NCI-H2029 treated with DMSO at 0.1 percent for 48 hours (cell line): ENCODE measurements at places on chromosomes 7 and 10.

DNA sequence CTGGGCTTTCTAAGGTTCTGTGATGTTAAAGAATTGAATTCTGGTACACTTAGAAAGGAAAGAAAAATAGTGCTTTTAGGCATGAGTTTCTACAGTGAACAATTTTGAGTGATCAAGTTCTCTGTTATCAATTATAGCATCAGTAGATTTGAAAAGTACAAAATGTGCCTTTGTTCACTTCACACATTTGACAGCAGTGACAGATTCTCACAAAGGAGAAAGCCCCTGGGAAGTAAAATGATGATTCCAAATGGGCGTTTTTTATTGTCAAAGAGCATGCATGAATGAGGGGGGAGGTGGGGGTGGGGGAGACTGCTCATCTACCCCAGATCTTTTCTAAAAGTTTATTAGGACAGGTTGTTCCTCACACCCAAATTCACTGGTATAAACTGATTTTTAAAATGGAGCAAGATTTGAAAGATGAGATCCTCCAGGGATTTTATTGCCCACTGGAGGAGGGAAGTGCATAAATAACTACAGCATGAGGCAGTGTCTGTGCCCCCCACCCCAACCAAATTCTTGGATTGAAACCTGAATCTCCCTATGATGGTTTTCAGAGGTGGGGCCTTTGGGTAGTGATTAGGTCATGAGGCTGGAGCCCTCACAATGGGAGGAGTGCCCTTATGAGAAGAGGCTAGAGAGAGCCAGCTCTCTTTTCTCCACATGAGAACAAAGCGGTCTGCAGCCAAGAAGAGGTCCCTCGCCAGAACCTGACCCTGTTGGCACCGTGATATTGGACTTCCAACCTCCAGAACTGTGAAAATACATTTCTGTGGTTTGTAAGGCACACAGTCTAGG is 79.5 kb downstream of the AOAH start:
- DNase-seq = no peak

GRCh38 chr10:122338609-122339441 is 35.7 kb upstream of the PLEKHA1 start:
- no peak for DNase-seq

- no peak for DNase-seq
These were observed 40.0 kb upstream of the PAPSS2 start for GRCh38 chr10:87619705-87620104.

- no peak for DNase-seq
These were observed 137.3 kb downstream of the TCF7L2 start for GRCh38 chr10:113087165-113088029.

DNA sequence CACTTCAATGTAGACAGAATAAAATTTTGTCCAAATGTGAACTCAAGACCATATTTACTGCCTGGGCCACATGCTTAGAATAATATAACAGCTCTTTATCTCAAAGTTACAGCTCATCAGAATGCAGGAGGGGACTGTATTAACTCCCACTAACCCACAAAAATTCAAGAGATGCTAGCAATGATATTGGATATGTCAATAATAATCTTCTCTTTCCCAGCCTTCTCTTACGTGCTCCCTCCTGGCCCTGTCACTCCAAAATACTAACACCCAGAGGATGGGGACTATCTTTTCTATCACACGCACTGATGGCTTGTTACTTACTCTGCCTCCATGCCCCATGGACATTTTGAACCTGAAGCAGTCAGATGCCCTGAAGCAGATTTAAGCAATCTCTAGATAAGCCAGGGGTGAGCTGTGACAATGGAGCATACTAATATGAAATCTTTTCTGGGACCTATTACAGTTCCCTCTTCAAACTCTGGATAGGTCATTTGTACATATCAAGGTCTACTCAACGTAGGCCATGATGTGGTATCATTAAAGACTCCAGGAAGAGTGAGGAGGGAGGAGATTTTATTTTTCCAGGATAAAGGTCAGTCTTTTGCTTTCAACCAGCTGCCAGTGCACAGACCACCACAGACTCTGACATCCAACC is 803.0 kb downstream of the GRM8 start:
- no peak for DNase-seq

- DNase-seq = no peak
These were observed 34.9 kb downstream of the FAM171A1 start for GRCh38 chr10:15336211-15336610.

GRCh38 chr7:952548-953441 is 1.7 kb downstream of the ADAP1 start:
- no peak for DNase-seq

GRCh38 chr7:114941692-114942091 is 19.8 kb downstream of the MDFIC start:
- DNase-seq = no peak

DNA sequence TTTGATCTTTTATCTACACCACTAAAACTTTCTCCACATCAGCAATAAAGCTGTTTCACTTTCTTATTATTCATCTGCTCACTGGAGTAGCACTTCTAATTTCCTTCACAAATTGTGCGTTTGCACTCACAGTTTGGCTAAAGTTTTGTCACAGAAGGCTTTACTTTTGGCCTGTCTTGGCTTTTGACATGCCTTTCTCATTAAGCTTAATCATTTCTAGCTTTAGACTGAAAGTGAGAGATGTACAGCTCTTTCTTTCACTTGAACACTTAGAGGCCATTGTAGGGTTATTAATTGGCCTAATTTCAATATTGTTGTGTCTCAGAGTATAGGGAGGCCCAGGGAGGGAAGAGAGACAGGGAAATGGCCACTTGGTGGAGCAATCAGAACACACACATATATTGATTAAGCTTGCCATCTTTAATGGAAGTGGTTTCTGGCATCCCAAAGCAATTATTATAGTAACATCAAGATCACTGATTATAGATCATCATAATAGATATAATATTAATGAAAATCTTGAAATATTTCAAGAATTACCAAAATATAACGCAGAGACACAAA is 512.5 kb downstream of the ETV1 start:
- DNase-seq = no peak

DNA sequence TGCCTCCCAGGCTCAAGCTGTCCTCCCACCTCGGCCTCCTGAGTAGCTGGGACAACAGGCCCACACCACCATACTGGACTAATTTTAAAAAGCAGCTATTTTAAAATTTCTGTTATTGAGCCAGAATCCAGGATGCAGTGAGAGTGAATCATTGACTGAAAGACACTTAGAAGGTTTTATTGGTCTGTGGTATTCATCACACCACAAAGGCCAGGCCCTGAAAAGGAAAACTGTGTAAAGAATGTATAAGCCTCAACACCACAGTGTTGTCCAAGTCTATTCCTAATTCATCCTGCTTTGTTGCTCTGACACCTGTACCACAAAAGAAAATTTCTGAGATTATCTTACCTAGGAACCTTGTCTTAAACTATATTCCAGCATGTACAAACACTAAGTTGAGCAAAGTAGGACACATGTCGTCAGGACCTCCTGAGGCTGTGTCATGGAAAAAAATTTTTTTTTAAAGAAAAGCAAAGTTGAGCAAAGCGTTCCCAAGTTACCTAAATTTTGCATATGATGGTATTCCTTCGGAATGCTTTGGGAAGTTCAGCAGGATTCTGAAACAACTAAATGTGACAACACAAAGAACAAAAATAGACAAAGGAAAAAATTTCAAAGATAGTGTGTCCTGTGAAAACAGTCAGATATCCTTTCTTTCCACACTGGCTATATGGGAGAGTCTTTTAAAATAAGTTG is 129.6 kb upstream of the MKLN1 start:
- DNase-seq = no peak

- no peak for DNase-seq
These were observed 184.4 kb downstream of the LRRTM3 start for GRCh38 chr10:67110286-67110685.

GRCh38 chr10:96826438-96826837 is 5.7 kb upstream of the LCOR start:
- DNase-seq = no peak
